GM12864 (cell line): ENCODE measurements at places on chromosomes 4 and X.

GRCh38 chr4:3640587-3640962 is 108.4 kb upstream of the LRPAP1 start:
- DNase-seq = no peak

DNA sequence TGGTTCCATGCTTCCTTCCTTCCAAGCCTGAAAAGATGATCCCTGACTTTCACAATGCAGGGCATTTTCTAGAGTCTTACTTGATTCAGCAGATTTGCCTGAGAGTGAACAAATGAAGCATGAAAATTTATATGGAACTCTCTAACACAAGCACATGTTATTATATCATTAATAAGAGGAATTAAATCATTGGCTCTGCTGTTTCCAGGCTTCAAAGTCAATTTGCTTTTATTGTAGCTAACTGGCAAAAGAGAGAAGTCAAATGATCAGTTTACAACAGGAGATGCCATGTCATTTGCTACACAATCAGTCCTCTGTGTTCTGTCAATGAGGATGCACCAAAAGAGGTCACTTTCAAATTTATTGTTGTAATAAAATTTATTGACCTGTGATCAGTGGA is 101.5 kb upstream of the UGT8 start:
- no peak for DNase-seq

GRCh38 chrX:129958814-129959492 is 23.5 kb upstream of the BCORL1 start:
- no peak for DNase-seq

GRCh38 chrX:21698272-21698671 is 40.1 kb upstream of the KLHL34 start:
- DNase-seq = no peak

GRCh38 chrX:153633048-153633447 is 14.0 kb upstream of the DUSP9 start:
- DNase-seq = no peak

GRCh38 chrX:1239681-1240142 is 27.3 kb upstream of the CRLF2 start:
- peak; percentile 35 for DNase-seq

DNA sequence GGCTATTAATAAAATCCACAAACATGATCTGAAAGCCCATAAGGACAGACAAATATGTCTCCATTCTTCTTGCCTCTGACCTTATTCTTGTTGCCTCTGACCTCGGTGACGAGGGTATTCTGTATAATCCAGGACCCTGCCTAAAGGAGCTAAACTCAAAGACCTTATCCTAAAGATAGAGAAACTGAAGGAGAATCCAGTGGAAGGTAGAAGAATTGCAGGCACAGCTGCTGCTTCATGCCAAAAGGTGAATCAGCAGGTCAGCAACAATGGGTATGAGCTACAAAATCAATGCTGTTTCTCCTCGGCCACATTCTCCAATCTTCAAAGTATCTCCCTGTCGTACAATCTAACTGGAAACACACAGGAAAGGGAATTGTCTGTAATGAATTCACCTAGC is 71.4 kb downstream of the INTS6L start:
- no peak for DNase-seq

GRCh38 chr4:110514889-110515479 is 39.0 kb downstream of the ENPEP start:
- DNase-seq = no peak

DNA sequence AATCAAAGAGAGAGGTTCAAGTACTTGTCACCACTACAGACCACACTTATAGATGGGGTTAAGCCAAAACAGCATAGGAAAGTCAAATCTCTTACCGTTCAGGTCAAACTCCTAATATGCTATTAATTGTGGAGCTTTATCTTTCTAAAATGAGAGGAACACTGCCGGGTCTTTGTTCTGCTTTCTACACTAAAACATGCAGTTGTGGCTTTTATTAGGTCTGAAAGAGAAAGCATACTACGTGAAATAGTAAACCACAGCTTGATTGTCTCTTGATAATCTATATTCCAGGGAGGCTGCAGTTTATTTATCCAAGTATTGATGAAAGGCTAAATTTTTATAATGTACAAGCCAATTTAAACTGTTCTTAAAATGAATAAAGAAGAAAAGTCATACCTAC is 12.3 kb upstream of the INPP4B start:
- no peak for DNase-seq

GRCh38 chrX:131901546-131901945 is 121.6 kb upstream of the STK26 start:
- DNase-seq = no peak

DNA sequence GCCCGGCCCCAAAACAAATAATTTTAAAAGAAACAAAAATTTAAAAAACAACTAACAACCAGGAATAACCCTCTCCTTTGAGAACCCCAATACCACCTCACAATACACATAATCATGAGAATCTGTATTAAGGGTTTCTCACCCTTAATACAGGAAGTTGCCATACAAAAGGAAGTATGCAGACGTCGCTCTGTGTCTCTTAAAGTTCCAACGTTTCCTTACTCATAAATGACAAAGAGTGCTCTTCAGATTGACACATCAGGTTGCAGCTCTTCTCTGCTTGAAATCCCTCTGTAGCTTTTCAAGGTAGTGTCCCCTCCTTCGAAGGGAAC is 73.9 kb upstream of the IRF2 start:
- no peak for DNase-seq

- DNase-seq = no peak
Observed at GRCh38 chrX:134075894-134076718, 90.7 kb upstream of the GPC3 start.

GRCh38 chrX:10904220-10904619 is 206.9 kb upstream of the HCCS start:
- DNase-seq = no peak

GRCh38 chrX:23756165-23756564 is 13.1 kb upstream of the ACOT9 start:
- DNase-seq = peak; percentile 40

- DNase-seq = no peak
Observed at GRCh38 chr4:56112377-56112776, 163.6 kb downstream of the CEP135 start.

DNA sequence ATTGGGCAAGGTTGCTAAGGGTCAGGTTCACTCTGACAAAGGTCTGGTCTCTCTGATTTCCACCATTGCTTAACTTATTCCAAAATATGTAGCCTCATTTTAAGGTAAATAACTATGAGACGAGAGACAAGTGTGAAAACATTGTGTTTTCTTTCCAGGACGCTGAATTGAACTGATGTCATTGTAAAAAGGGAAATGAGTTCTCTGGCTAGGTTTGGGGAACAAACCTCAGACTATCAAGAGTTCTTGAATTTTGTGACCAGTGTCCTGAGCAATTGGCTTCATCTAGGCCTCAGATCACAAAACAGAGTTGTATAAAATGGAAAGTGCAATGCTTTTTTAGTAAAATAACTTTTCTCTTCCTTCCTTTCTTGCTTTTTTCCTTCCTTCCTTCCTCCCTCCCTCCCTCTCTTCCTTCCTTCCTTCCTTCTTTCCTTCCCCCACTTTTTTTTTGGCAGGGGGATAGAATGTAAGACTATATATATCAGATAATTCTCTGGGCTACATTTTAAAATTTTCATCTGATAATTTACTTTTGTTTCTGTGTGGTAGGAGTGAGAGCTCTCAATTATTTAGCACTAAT is 30.8 kb upstream of the CXCL8 start:
- DNase-seq = no peak

DNA sequence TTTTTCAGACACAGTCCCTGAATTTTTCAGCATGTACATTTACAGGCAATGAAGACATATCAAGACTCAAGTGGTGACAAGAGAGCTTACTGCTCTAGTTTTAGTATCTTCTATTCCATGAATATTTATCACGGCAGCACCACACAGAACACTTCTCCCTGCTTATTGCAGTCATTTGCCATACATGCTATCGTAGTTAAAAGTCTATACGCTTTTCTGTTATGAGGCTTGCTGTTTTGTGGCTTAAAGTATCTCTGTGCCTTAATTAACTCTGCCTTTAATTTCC is 65.4 kb upstream of the GK2 start:
- DNase-seq = no peak

DNA sequence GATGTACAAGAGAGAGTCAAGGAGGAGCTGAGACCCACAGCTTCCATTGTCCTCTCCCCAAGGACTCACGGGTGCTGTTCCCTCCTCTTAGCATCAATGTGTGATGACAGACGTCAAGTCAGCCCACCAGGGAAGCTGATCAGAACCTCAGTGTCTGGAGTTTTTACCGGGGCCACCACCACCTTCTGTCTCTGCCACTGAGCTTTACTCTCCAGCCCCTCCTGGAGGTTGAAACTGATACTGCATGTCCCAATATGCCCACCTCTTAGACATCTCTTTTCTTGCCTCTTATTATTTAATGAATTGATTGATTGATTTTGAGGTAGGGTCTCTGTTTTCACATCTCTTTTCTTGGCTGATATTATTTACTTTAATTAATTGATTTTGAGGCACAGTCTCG is 10.3 kb upstream of the AKAP17A start:
- no peak for DNase-seq

- peak; percentile 18 for DNase-seq
Observed at GRCh38 chrX:129553619-129554288, 13.7 kb downstream of the OCRL start.

DNA sequence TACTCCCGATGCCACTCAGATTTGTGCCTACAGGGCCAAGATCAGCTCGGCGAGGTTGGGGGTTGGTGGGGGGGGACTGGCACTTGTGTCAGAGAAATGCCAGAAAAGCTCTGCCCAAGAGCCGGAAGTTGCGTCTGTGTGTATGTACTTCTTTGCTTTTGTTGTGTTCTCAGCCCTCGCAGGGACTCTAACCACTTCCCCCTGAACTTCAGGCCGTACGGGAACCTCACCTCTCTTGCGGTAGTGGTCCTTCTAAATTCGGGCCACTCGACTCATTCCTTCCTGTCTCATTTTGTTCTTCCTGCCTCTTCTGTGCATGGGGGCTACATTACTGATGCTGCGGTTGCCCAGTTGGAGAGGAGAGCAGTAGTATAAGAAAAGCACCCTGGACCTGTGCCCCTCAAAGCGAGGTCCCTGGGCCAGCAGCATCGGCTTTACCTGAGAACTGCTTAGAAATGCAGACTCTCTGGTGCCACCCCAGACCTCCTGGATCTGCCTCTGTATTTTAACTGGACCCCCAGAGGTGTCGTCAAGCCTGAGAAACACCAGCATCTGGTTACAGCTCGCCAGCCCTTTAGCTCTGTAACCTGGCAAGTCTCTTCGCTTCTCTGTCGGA is 146.3 kb upstream of the RPS6KA3 start:
- peak; percentile 40 for DNase-seq

- DNase-seq = no peak
Observed at GRCh38 chr4:54726907-54727306, 69.2 kb downstream of the KIT start.

DNA sequence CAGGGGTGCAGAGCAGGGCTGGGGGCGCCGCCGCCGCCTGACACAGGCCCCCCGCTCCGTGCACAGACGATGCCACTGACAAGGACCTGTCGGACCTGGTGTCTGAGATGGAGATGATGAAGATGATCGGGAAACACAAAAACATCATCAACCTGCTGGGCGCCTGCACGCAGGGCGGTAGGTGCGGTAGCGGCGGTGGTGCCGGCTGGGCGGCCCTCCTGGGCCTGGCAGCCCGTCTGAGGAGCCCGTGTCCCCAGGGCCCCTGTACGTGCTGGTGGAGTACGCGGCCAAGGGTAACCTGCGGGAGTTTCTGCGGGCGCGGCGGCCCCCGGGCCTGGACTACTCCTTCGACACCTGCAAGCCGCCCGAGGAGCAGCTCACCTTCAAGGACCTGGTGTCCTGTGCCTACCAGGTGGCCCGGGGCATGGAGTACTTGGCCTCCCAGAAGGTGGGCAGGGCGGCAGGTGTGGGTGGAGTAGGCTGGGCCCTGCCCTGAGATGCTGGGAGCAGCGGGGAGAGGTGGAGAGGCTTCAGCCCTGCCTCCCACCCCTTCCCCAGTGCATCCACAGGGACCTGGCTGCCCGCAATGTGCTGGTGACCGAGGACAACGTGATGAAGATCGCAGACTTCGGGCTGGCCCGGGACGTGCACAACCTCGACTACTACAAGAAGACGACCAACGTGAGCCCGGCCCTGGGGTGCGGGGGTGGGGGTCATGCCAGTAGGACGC is 12.6 kb downstream of the FGFR3 start:
- DNase-seq = no peak

GRCh38 chr4:53436251-53436650 is 58.8 kb downstream of the FIP1L1 start:
- DNase-seq = no peak

DNA sequence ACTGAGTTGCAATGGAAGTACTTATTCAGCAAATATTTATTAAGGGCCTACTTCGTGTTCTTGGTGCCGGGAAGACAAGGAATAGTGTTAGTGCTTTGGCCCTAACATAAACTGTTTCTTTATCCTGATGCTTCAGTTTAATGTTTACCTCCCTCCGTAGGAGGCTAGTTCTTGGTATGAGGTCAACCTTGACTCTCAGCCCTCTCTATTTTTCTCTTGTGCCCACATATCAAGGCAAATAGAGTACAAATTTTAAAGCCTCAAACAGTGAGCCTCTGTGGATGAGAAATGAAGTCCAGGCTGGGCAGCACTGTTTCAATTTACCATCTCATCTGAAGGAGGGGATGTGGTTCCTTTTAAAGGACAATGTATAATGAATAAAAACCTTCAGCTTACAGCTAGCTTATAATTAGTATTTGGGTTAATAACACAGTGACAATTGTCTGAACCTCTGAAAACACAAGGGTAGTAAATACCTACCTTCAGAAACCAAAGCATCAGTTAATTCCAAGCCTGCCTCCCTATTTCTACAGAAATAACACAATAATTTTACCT is 68.5 kb downstream of the SH3RF1 start:
- no peak for DNase-seq

DNA sequence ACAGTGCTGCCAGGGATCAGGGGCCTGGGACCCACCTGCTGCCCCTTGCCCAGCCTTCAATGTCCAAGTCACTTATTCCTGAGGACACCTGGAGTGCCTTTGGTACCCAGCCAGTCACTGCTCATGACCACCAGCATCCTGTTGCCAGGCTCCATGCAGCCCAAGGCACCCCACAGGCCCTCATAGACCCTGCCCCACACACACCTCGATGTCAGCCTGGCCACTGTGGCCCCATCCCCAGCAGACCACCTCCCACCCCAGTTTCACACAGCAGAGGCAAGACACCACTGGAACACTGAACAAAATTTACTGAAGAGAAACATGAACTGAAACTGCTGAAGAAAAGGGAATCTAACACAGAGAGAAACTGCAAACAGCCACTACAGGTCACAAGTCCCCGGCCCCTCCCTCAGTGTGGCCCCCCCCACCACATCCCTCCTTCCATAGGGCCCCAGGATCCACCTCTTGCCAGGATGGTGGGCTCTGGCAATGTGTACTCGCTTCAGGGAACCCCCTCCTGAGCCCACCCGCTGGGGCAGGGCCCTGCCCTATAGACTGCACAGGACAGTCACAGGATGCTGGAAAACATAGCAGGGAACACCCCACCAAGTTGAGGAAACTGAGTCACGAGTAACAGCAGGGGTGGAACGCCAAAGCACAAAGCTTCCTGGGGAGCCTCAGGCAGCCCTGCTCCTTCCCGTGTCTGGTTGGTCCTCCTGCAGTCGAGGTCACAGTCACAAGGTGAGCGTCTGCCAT is 5.2 kb downstream of the PNMA5 start:
- peak; percentile 7 for DNase-seq
